ENCODE measurements at places on chromosomes 16 and 17.

DNA sequence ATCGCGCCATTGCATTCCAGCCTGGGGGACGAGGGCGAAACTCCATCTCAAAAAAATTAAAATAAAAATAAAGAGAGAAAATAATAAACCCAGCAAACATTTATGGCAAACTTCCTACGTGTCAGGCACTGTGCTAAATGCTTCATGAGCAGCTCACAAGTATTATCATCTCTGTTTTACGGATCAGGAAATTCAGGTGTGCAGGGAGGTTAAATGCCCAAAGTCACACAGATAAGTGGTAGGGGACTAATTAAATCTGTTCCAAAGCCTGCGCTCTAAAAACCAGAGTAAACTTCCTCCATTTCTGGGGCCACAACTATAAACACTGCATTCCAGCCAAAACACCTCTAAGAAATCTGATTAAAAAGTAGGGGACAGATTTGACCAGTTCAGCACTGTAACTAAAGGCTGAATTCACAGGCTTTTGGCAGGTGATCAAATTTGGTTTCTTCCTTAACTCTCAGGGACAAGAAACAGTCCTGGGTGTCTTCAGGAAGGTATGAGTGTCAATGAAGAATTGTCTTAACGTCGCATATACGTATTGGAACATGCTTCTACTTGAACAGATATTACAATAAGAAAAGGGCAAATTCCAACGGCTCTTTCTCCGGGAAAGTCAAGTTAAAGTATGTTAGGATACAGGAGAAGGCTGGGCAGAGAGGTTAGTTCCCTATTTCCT is 996 bp downstream of the STRADA start:
- no peak for DNase-seq

- DNase-seq = no peak
These were observed 5.1 kb upstream of the UNC13D start for GRCh38 chr17:75849279-75849646.

DNA sequence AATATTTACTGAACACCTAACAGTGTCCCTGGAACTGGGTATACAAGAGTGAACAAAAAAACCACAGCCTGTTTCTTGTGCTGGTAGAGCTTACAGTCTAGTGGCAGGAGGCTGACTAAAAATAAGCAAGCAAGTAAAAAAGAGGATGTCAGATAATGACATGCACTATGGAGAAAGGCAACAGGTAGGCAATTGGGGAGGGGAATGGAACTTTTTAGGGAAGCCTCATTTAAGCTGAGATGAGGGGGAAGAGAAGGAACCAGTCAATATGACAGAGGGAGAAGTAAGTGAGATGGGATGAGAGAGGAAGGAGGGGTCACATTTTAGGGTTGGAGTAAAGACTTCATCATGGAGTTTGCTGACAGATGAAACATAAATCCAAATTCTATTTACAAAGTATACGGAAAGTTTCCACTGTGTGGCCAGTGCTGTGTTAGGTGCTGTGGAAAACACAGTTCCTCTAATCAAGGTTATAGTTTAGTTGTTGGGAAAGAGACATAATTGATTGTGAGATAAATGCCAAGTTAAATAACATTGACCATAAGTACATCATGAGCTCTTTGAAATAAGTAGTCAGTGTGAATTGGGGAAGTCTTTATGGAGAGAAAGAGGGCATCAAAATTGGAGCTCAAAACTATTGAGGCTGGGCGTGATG is 251.4 kb downstream of the FTO start:
- DNase-seq = no peak

GRCh38 chr16:56300242-56300623 is 108.9 kb downstream of the GNAO1 start:
- no peak for DNase-seq

GRCh38 chr17:79028496-79029326 is 4.7 kb downstream of the C1QTNF1 start:
- DNase-seq = no peak

DNA sequence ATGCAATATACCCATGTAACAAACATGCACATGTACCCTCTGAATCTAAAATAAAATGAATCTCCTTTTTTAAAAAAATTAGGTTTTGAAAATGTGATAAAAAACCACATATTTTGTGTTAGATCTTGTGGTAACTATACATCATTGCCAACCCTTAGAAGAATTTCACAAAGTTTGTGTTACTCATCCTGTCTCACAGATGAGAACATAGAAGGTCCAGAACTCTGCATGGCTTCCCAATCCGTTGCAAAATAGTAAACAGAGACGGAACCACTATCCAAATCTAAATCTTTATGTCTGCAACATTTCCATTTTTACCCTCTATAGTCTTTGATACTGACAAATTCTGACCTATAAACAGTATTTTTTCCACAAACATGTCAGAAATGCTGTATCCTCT is 759.9 kb downstream of the KCNJ2 start:
- no peak for DNase-seq

GRCh38 chr17:6435968-6436367 is 1.0 kb upstream of the AIPL1 start:
- peak; percentile 38 for DNase-seq

DNA sequence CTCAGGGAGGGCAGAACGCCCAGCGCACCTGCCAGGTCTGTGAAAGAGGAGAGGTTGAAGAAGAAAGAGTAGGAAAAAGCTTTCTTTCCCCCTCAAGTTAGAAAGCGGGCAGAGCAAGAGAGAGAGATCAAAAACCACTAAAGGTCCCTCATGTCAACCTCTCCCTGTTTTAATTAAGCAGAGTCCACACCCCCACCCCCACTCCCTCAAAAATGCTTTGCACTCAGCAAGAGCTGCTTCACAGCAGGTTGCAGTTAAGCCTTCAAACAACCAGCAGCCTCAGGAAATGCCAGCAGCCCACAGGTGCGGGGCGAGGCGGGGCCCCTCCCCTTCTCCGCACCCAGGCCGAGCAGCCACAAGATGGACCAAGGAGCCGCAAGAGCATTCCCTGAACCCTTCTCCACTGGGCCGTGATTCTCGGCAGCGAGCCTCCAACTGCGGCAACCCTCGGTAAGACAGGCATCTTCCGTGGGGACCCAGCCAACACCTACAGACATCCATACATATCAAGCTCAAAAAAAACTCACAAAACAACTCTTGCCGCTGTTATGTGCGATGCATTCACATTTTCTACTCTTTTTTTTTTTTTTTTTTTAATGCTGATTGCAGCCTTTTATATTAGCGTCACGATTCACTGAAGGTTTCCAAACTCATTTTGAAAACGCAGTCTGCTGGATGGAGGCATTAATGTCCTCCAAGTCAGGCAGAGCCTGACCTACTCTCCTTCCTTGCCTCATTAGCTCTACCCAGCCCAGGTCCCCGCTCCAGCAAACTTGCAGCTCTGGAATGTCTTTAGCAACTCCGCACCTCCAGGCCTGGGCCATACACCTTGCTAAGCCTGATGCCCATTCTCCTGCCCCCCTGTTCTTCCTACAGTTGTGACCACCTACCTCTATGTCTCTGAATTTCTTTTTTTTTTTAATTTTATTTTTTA is 66.1 kb downstream of the AXIN2 start:
- no peak for DNase-seq

GRCh38 chr17:7242717-7243452 is 636 bp upstream of the GABARAP start:
- DNase-seq = peak; percentile 90

GRCh38 chr17:47725446-47726111 is 7.5 kb upstream of the TBX21 start:
- no peak for DNase-seq

DNA sequence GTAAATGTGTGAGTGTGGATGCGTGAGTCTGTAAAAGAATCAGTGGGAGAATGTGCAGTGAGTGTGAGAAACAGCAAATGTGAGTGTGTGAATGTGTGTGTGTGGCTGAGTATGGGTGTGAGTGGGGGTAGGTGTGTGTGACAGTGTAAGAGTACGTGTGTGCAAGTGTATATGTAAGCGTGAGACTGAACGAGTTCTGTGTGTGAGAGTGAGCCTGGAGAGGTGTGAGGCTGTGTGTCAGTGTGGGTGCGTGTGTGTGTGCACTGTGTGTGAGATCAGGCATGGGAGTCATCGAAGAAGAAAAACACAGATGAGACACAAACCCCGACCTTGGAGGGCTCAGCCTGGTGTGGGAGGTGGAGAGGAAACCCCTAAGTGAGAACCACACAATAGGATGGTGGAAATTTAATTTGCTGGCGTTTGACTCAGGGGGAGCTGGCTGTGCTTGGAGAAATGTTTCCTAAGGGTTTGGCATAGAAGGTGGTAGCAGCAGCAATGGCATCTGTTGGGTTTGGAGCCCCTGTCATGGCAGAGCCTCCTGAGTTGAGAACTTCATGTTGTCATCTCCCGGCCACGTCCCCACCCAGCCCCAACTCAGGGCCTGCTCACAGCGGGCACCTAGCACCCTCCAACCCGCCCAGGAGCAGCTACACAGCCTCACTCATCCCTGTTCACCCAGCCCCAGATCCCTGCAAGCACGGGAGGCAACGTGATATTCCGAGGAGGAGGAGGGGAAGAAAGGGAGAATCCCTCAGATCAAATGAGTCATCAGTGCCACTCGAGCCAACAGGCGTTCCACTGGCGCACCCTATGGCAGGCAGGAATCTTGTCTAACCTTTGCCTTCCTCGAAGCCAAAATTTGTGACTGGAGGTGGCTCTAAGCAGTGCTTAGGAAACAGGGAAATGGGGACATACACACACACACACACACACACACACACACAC is 14.3 kb upstream of the NUBP1 start:
- DNase-seq = no peak

DNA sequence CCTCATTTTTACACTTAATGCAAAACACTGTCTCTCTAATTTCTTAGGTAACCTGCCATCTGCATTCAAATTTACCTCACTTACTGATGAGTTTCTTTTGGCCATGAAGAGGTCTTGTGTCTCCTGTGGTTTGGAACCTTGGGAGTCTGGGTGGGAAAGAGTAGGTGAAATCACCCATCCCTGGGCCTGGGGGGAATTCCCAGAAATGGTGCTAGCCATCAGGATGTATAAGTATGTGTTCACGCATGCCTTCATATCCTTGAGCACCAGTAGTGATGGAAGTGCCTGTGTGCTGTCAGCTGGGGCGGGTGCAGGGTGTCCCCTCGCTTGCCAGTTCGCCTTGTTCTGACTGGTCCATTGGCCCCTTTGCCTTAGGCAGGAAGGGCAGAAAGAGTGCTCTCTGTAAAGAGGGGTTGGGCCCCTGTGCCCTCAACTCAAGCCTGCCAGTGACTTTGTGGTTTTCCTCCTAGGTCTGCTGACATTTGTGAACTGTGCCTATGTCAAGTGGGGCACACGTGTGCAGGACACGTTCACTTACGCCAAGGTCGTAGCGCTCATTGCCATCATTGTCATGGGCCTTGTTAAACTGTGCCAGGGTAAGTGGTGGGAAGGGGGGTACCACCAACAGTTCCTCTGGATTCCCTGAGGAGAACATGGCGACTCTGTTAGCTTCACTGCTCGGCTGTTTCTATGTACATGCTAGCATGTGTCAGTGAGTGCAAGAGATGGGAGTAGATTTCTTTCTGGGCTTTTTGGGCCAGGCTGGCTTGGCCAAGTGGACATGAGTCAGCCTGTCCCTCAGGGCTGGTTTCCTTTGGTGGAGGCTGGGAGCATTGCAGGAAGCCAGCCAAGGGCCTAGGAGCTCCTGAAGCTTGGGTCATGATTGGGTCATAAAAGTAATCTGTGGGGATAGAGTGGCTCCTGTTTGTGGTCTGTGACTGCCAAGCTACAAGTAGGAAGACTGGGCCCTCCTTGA is 23.2 kb downstream of the SLC7A6OS start:
- peak; percentile 91 for DNase-seq

- peak; percentile 12 for DNase-seq
These were observed 18.4 kb downstream of the PDILT start for GRCh38 chr16:20385844-20386832.

DNA sequence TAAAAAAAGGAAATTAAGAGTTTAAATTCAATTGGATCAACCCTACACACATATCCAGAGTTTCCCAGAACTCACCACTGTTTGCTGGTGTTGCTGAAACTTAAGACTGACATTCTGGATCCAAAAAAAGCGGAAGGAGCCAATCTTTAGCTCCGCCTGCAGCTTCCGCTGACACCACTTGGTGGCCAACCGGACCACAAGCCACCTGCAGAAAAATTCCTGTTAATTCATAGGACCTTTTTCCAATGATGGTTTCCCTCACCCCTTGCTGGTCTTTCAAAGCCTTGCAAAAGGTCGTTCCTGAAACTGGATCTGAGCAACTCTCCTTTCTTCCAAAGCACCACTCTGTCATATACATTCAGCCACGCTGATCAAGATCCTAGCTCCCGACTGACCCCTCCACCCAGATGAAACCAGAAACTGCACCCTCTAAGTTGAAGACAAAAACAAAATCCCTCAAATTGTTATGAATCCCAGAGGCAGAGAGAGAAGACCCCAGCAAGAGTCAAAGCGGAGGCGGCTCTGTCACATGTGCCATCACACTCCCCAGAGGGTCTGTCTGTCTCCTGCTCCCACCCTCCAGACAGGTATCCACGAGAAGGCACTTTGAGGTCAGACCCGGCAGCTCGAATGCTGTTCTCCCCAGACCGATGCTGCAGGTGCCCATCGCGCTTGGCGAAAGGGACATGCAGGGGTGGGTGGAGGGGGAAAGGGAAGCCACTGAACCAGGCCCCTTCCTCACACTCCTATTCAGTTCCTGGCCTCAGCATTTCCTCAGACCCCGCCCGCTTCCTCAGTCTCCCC is 773 bp downstream of the BLTP2 start:
- peak; percentile 16 for DNase-seq

DNA sequence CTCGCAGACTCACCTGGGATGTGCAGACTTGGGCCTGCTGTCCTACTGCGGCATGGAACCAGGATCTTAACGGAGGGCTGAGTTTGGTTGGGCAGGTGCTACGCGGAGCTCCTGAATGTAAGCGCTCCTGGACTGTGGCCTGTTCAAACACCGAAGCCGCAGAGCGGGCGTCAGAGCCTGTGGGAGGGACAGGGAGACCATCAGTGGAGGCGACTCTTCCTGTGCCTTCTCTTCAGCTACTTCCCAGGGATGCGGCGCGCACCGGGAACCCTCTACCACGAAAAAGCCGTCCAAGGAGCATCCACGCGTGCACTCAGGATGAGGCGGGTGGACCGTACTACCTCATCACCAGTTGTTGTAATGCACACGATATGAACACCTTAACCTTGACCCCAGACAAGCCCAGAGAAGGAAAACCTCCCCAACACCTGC is 2.0 kb downstream of the USP36 start:
- DNase-seq = no peak

GRCh38 chr16:8905795-8906591 is 23.8 kb downstream of the LITAFD start:
- DNase-seq = no peak

DNA sequence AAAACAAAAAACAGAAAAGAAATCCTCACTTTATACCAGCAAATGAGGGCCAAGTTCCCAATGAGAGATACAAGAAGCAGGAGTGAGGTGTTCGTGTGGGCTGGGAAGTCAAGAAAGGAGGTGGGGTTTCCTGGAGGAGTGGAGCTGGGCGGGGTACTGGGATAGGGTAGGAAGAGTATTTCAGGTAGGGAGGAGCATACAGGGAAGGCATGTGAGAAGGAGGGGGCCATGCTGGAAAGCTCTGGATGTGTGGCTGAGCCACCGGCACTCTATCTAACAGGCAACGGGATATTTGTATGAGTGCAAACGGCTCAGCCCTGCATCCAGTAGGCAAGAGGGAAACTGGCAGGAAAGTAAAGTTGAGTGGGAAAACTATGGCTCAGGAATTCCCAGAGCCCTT is 4.2 kb downstream of the OR3A2 start:
- no peak for DNase-seq

Measured in GM04504 (cell line).